Temporal lobe (tissue), 4 donors: ENCODE measurements at places on chromosomes 3 and 15. TPM values are rescaled to one million over a fixed set of nuclear protein-coding genes. Genes with fewer than 3 reads are reported as not detected.

SLC6A20 gene
- total RNA-seq, result 3.0 TPM

GOLGA8G gene
- total RNA-seq, result not detected

RTP4 gene
- not detected for total RNA-seq

COL6A5 gene
- total RNA-seq, result under 0.01 TPM
